Hippocampal formation (tissue), 2 donors: ENCODE measurements at places on chromosomes 6 and 20.

DNA sequence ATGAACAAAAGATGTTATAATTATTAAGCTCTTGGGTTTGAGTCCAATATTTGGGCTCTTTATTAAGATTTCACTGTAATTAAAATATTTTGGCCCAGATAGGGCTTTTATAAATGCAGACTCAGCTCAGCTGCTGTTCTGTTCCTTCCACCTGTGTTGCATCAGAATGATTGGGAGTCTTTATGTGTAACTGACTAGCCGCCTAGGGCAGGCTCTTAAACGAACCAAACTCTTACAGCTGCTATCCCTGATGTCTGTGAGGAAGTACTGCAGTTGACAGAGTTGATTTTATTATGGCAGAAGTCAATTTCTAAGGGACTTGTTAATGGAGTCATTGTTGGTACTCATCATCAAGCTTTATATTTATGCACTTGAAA is 144.7 kb downstream of the MYO6 start:
- DNase-seq, result no peak

DNA sequence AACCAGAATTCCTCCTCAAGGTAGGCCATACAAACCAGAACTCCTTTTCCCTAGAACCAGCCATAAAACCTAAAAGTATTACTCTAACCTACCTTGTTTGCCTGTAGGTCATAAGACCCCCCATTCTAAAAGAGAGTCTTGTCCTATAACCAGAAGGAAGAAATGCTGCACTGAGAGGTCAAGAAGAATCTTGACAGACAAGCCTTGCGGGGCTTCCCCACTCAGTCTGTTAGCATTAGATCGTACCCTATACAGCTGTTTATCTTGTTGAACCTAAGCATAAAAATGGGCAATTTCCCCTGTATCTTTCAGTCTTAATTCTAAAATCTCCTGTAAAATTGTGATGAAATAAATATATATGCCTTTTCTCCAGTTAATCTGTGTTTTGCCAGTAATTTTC is 52.3 kb upstream of the HFE start:
- no peak for DNase-seq

DNA sequence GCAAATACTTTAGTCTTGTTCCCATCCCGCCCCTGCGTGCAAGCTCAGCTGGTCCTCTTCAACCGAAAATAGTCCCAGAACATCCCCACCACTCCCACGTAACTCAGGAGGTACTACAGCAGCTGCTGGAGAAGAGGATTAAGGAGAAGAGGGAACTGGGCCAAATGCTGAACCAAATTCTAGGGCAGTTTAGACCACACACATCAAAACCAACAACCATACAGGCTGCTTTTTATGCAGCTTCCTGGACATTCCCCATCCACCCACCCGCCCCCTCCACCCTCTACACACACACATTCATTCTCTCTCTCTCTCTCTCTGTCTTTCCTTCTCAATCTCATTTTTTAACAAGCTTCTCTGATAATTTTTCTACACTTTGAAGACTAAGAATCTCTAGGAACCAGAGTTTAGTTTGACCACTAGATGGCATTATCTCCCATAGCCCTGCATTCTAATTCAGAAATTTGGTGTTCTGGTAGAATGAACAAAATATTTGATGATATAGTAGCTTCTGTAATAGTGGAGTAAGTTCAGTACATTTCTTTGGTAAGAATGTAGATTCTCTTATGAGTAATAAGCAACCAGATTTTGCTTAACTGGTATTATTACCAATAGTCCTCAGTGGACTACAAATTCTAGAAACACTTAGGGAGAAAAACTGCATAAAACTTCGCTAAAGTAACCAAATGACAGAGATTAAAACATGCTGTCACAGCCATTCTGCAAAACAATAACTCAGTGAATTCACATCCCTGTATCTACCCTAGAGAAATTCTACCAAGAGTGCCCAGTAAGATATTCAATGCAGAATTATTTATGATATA is 52.1 kb upstream of the BEND6 start:
- peak; percentile 74 for DNase-seq

GRCh38 chr20:39766333-39766732 is 804.2 kb downstream of the DHX35 start:
- no peak for DNase-seq

DNA sequence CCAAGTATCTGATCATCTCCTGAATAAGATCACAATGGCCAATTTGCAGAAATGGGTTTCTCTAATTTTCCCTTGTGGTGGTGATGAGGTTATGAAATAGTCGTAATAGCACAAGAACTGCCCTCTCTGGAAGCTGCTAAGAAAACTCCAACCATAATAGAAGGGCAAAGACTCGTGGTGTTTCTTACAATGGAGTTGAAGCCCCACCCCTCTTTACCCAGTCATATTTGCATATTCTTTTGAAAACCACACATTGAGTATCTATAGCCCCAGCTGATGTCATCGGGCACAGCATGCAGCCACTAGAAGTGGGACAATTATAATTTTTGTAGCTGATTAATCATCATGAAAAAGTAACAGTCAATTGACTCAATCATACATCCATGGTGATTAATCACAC is 452.1 kb upstream of the POU3F2 start:
- DNase-seq, result no peak

DNA sequence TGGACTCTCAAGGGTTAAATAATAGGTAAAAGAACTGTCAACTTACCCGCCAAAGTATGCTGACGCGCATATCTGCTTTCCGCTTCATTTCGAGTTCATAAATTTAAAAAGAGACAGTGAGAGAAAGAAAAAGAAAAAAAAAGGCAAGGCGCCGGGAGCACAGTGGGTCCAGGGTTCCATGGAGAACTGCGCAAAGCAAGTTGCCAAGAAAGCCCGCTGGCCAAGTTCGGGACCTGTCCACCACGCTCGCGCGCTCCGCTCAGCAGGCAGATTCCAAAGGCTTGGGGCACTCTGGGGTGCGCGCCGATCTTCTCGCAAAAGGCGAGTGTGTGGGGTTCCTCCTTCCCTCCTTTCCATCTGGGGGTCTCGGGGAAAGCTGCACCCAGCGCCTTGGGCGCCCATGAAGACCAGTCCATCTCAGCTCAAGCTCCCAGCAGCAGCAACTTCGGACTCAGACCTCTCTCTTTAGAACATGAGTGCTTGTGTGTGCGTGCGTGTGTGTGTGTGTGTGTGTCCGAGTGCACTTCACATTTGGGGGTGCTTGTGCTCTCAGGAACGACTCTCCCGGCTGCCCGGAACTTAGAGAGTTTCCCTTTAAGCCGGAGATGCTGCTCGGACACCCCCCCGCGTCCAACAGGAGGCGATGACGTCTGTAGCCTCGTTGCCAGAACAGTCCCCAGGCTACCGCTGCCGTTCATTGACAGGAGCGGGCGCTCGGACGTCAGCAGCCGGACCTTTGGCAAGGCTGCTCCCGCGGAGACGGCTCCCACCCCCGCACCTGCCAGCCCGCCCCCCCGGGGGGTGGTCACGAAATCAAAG is 180.0 kb downstream of the TBXT start:
- peak; percentile 34 for DNase-seq

GRCh38 chr6:134437376-134437775 is 119.5 kb upstream of the SGK1 start:
- no peak for DNase-seq

DNA sequence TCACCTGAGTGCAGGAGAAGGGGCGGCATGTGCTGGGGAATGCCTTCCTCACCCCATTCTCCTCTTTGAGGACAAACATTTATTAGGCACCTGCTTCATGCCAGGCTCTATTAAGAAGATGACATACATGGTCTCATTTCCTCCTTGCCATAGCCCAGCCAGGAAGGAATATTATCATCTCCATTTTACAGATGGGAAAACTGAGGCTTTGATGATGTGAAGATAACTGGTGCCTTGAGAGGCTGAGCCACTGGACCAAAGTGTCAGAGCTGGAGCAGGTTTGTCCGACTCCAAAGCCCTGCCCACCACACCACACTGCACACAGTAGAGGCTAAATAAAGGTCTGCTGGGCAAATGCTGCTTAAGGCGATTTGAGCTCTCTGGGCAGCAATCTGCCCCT is 37.2 kb downstream of the FAM110A start:
- DNase-seq, result no peak

GRCh38 chr6:168888102-168888501 is 365.5 kb downstream of the THBS2 start:
- no peak for DNase-seq

DNA sequence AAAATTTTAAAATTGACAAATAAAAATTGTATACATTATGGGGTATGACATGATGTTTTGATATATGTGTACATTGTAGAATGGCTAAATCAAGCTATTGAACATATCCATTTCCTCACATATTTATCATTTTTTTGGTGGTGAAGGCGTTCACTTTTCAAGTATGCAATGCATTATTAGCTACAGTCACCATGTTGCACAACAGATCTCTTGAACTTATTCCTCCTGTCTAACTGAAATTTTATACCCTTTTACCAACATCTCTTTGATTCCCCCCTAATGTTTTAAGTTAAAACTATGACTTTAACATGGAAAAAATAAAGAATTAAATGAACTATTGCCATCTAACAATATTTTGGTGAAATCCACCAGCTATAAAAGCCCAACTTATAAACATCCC is 65.2 kb upstream of the UST start:
- DNase-seq, result no peak

- no peak for DNase-seq
Observed at GRCh38 chr6:86791476-86791875, 145.9 kb upstream of the HTR1E start.

DNA sequence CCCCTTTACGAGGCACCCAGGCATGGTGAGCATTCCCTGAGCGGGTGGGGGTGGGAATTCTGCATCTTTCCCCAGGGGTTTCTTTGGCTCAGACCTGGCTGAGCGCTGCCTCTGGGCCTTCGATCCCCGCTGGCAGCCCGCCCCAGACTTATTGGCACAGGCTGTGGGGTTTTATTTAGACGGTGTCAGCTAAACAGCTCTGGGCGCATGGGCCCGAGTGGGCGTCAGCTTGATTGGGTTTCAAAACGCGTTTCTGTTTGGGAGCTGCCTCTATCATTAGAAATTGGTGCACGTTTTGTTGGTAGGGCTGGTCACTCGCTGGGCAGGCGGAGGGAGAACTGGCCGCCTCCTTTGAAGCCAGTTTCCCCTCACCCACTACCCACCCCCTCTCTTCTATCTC is 21.0 kb downstream of the PMEPA1 start:
- DNase-seq, result peak; percentile 46

DNA sequence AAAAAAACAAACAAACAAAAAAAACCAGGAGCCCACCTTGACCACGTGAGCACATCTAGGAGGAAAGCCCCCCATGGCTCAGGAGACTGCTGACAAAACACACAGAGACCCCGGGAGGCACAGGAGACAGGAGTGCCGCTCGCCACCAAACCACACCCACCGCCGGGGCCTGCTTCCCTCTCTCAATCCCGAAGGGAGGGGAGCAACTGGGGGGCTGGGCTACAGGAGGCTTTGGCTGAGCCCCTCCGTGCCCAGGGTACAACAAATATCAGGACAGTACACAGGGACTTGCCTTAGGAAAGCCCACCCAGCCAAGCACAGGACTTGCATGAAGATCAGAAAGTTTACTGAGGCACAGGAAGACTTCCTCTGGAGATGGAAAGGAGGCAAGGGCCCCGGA is 102.5 kb downstream of the TAF4 start:
- DNase-seq, result no peak

DNA sequence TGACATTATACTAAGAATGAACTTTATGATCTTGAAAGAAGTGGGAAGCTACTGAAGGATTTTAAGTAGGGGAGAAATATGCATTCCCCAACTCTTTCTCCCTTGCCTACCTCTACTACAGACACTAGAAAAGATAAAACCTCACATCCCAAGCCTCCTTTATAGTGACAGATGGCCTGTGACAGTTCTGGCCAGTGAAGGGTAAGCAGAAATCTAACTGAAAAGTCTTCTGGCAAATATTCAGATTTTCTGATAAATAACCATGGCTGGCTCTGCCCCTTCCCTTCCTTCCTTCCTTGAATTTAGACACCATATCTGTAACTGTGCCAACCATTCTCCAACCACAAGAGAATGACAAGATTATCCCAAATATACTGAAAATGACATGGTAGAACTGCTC is 10.2 kb upstream of the BEND6 start:
- no peak for DNase-seq

GRCh38 chr6:10613723-10614122 is 80.7 kb downstream of the C6orf52 start:
- DNase-seq, result no peak

GRCh38 chr6:135053406-135053805 is 1.2 kb downstream of the HBS1L start:
- DNase-seq, result no peak

DNA sequence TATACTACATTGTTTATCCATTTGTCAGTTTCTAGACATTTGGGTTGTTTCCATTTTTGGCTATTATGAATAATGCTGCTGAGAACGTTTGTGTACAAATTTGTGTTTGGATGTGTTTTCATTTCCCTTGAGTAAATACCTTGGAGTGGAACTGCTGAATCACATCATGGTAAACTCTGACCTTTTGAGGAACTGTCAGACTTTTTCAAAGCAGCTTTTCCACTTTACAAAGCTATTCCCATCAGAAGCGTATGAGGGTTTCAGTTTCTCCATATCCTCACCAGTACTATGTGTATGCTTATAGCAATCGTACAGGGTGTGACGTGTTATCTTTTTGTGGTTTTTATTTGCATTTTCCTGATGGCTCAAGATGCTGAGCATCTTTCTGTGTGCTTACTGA is 103.7 kb downstream of the MYO6 start:
- no peak for DNase-seq
